Thymus (tissue), 14 donors: ENCODE measurements at places on chromosomes 5 and 9. TPM values are rescaled to one million over a fixed set of nuclear protein-coding genes. Genes with fewer than 3 reads are reported as not detected.

DNA sequence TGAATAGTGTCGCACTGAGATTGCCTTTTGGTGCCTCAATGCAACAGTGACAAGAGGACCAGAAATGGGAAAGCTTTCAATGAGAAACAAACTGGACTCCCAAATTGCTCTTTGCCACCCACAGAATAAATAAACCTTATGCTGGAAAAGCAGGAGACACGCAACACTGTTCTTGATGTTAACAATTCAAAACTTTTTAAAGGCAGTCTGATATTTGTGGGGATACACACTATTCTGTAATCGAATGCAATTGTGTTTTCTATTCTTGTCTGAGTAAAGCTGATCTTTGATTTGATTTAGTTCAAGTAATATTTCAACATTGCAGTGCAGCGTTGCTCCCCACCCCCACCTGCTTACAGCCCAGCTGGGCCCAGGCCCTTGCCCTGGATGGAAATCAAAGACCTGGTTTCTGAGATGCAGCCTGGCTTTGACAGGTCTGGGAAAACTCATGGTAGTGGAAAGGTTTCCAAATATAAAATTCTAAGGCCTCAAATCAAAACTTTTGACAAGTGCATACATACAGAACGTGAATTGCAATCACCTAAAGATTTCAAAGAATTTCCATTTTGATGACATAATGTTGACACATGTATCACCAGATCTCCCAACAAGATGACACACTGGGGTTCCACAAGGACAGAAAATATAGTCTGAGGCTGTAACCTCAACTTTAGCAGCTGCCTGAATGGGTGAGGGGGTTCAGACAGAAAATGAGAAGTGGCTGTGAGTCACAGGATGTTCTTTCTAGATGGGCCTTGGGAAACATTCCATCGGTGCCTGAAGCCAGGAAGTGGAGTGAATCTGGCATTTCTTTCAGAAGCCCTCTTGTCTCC, 55.1 kb downstream of the ABCA1 start:
- no peak for DNase-seq

GRCh38 chr9:3888497-3888858, 362.7 kb upstream of the RFX3 start:
- no peak for DNase-seq

- no peak for DNase-seq
Observed at GRCh38 chr5:13739479-13739878, 205.0 kb downstream of the DNAH5 start.

GRCh38 chr9:128232528-128233428, 29.6 kb downstream of the DNM1 start:
- DNase-seq, result no peak

- no peak for DNase-seq
Observed at GRCh38 chr5:78129597-78129996, 164.9 kb downstream of the AP3B1 start.

DNA sequence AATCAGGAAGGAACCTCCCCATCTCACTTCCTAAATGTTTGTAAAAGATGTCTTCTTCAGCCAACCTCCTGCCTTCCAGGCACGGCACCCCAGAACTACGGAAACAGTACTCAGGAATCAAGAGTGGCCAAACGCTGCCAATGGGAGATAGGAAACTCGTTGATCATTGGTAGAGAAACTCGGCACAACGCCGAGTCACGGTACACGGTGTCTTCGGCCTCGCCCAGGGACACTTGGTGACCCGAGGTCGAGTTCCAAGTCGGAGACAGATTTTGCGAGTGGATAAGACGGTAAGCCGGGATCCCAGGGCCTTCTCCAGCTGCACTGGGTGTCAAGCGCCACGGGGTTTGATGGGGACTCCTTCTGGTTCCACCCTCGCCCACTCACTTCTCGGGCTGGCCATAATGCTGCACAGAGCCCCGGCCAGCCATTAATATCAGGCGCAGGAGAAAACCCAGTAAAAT, 343 bp downstream of the KIAA0825 start:
- DNase-seq, result no peak

DNA sequence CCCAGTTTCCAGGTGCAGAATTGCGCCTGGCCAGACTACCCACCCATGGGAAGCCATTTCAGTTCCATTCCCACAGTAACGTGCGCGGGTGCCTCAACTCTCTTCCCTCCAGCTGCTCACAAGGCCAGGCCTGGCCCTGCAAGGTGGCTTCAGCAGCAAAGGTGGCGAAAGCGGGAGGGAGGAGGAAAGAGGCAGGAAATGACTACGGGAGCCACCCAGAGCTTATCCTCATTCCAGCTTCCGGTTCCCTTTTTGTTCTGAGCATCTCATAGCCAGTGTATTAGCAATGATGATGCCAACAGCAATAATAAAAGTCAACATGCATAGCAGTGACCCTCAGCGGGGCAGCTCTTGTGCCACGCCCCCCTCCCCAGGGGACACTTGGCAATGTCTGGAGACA, 101.5 kb upstream of the BOD1 start:
- DNase-seq, result no peak

- no peak for DNase-seq
Observed at GRCh38 chr5:16970260-16970659, 34.2 kb upstream of the MYO10 start.

DNA sequence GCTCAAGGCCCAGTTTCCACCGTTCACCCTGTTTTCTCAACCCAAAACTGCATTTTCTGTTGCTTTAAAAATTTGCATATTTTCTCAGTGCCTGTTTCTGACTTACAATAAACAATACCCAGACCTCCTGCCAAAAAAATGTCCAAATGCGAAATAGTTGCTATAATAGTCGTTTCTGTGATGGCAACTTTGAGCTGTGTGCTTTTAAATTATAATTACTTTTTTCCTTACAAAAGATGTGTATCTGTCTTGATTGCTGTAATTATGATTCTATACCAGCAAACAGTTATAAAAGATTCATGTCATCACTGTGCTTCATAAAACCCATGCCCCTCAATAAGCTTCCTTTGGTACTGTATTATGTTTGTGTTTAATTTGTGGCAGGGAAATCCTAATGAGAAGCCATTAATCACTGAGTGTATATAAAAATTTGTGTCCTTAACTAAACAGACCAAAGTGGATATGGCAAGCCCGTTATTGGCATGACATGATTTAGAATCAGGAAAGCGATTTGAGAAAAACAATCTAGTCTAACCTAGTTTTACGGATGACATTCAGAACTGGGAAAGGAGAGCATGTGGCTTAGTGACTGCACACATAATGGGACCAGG, 5.4 kb upstream of the SLC1A3 start:
- DNase-seq, result no peak

- no peak for DNase-seq
Observed at GRCh38 chr9:98742325-98743280, 33.9 kb upstream of the GABBR2 start.

DNA sequence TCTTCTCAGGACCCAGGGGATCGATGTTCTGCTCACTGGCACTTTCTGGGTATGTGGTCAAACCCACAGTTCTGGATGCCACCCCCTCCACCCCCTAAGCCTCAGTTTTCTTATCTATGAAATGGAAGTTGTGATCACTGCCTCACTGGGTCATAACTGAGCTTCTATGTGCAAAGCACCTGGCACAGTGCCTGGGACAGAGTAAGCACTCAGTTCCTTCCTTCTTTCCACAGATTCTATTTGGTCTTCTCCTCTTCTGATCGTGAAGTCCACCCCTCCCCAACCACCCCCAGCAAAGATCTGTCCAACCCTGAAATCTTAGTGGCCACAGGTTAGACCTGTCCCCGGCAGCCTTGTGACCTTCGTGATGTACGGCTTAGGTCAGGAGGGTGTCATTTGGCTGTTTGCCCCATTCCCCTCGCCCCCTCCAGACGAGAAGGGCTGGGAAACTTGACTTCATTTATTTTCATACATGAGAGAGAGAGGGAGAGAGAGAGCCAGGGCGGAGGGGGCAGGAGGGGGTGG, 181.4 kb downstream of the FGF18 start:
- DNase-seq, result no peak

- DNase-seq, result no peak
Observed at GRCh38 chr5:28512648-28513047, 1474.3 kb upstream of the CDH9 start.

DNA sequence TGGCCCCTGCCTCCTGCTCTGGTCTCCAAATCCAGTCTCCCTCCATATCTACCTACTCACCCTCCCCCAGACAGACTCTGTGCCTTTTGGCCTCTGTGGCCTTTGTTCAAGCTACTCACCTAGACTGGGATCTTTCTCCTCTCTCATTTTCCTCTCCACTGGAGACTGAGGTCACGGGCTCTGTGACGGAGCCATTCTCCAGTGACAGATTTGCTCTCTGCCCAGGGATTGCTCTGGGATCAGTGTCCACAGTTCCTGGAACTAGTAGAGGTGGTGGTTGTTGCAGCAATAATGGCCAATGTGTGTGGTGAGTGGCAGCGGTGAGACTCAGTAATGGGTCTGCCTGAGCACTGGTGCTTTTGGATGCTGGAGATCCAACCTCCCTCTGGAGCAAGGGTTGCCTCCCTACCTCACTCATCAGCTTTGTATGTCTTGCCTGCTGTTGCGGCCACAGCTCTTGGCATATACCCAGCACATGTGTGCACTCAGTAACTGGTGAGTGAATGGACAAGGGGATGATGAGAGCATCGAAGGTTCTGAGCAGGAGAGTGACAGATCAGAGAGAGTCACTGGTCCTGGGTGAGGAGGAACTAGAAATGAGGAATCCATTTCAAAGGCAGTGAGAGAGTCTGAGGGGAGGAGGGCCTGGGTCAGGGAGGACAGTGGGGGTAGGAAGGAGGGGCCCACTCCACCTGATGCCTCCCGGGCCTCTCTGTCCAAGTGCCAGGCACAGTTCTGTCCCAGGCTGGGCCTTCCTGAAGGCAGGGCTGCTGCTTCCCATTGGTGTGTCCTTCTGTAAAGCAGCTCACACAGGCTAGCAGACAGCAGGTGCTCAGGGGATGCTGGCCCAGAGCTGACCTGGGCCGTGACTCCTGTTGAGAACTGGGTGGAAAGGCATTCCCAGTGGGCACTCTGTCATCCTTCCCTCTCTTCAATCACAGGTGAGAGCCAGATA, 96.5 kb upstream of the PITX1 start:
- no peak for DNase-seq

- no peak for DNase-seq
Observed at GRCh38 chr5:111134087-111134486, 41.9 kb downstream of the WDR36 start.

DNA sequence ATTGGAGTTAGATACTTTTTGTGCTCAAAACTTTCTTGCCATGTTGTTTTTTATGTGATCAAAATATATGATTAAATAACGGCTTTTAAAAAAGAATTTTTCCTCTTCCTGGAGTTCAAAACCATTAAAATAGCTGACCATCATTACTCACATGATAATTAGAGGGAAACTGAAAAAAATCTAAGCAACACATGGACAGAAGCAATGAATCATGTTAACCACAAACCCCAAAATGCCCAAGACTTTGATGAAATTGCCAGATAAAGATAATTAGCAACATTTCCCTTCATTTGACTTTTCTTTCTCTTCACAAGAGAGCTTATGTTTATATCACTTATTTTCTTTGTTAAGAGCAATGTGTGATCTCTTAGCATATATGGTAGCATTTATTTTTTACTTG, 1294.2 kb downstream of the EFNA5 start:
- DNase-seq, result no peak

GRCh38 chr5:134567641-134568336, 42.3 kb downstream of the JADE2 start:
- DNase-seq, result no peak

- DNase-seq, result no peak
Observed at GRCh38 chr5:96942078-96942477, 6.2 kb downstream of the LNPEP start.

DNA sequence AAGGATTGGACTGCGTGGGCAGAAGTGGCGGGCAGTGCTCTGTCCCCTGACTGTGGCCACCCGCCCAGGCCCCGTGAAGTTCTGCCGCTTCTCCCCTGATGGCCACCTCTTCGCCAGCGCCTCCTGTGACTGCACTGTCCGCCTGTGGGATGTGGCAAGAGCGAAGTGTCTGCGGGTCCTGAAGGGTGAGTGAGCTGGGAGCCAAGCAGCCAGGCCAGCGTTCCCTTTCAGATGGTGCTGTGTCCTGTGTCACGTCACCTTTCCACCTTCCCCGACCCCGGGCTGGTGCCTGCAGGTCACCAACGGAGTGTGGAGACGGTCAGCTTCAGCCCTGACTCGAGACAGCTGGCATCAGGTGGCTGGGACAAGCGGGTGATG, 2.3 kb downstream of the WDR38 start:
- DNase-seq, result no peak

- DNase-seq, result no peak
Observed at GRCh38 chr5:133708331-133708850, 96.0 kb upstream of the FSTL4 start.

- no peak for DNase-seq
Observed at GRCh38 chr9:27599102-27599869, 26.0 kb upstream of the C9orf72 start.

GRCh38 chr5:17087035-17087434, 130.4 kb upstream of the BASP1 start:
- DNase-seq, result no peak

Gene SLC45A2
- 0.05 TPM for polyA plus RNA-seq

Gene RELL2
- 20.8 TPM for polyA plus RNA-seq

Gene ROR2
- polyA plus RNA-seq, result 7.1 TPM

Gene LCNL1
- 5.0 TPM for polyA plus RNA-seq

Gene CCNJL
- polyA plus RNA-seq, result 2.7 TPM

Gene MVB12B
- 11.5 TPM for polyA plus RNA-seq

Gene RAPGEF1
- polyA plus RNA-seq, result 25.9 TPM

Gene UBE2QL1
- 1.1 TPM for polyA plus RNA-seq

Gene ENTREP1
- 16.1 TPM for polyA plus RNA-seq

Gene QRFP
- 0.21 TPM for polyA plus RNA-seq
